ENCODE measurements at places on chromosomes 13 and 19.

DNA sequence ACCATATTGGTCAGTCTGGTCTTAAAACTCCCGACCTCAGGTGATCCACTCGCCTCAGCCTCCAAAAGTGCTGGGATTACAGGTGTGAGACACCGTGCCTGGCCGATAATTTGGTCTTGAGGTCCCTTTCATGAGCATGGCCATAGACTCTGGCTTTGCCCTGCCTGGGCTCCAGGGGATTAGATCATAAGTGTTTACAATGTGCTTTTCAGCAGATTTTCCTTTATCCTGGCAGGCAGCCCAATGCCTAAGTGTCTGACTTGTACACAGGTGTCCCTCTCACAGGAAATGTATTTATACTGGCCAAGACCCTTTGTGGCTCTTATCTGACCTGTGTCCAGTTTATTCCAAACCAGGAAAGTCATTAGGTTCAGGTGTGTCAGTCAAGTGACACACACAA lies 15.9 kb downstream of the BCAM start:
- DNase-seq, result no peak

DNA sequence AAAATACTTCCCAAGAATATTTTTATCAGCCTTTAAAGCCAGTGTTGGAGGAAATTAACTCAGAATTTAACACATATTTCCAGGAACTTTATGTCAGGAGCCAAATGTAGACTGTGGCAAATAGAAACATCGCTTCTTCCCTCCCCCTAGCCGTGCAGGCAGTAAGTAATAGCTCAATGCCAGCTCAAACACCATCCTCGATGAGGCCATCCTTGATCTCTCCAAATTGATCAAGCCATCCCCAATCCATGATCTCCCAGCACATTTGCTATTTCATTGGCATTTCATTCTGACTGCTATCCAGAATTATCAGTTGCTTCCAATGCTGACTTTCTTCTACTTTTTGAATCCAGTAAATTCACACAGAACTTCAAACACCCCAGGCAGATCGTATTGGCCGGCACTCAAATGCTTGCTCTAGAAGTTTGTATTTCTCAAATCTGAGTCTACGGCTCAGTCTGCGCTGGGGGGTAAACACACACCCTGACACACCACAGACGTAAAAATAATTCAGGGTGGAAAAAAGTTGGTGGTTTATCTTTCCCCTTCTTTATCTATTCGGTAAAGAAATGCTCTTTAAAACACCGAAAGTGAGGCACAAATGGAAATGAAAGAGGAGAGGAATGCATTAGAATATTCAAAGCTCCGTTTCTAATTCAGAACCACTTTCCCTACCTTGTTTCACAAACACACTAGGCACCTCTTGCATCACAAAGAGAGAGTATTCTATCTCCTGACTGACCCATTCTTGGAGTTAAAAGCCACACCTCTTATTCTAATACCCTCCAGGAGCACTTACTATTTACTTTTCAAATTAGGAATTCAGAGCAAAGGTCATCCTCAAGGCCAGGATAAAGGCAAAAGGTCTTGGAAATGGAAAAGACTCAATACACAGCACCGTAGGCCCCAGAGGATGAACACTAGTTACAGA lies 991 bp downstream of the OBI1 start:
- DNase-seq, result peak; percentile 20

GRCh38 chr19:46564701-46565100 lies 36.4 kb upstream of the CALM3 start:
- DNase-seq, result no peak

DNA sequence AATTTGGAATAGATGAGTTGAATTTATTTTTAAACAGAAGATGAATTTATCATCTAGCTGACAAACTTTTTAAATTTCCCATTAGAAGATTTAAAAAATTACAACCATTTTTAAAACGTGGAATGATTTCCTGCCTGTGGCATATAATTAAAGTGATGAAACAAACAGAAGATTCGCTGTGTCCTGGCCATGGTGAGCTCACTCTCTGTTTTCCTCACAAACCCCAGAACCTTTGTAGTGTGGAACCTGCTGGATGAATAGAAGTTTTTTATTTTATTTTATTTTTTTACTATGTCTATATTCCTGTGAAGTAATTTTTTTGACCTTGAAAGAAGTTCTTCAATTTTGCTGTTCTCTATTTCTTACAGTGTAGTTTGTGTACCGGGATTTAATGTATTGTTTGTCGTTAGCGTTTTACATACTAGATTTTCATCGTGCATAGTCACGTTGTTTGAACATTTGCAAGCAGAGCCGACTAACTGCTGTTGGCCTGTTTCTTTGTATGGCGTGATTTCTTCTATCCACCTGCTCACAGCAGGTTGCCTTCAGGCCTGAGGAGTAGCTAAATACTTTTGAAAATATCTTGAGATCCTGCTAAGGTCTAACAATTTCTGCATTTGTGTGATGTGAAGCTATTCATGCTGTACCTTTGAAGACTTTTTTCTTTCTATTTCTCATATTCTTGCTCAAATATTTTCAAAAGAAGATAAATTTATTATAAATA lies 149.2 kb downstream of the GGACT start:
- no peak for DNase-seq

DNA sequence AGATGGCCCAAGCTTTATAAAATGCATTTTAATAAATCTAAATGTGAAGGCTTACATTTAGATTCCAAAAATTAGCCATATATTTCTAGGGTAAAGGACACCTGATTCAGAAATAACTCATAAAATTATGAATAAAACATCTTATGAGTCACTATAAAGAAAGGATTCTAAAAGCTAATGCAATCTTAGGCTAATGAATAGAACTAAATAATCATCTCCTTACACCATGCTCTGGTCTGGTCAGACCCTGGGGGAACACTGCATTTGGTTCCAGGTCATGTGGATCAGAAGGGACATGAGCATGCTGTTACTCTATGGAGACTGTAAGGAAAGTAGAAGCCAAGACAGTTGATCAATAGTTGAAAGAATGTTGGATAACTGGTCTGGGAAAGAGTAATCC lies 370.4 kb downstream of the NDFIP2 start:
- no peak for DNase-seq

DNA sequence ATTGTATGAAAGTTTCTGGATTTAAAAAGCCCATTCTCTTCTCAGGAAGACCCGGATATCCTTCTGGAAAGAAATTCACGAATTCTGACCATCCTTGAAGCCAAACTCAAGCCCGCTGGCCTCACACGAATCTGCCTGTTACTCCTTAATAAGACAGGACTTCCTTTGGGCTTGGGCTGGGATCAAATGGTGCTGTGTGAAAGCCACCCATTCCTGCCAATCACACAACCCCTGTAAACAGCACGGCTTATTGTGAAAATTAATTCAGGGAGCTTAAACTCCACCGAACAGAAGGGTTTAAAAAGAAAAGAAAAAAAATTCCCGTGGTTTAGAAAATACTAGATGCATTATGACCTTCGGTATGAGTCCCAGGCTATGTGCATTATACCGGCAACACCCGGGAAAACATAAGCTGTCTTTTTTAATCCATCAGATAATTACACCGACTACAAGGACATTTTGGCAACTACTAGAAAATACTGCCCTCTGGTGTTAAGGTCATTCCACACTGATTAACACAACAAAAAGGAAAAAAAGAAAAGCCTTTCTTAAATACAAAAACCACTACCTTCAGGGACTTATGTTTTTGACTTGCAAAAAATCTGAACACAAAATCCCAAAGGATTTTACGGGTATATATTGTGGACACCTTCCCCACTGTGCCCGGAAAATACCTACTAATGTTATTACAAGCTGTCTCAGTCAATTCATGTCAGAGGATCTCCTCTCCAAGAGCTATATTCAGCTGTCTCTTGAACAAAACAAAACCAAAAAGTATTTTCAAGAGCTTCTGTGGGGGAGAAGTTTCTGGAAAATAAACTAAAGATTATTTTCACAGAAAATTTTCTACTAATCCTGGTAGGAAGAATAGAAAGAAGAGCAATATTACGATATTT lies 76.0 kb upstream of the LSM14A start:
- no peak for DNase-seq

- no peak for DNase-seq
Measured at GRCh38 chr13:51156648-51157047, 45.6 kb upstream of the C13orf42 start.

GRCh38 chr13:113863524-113864272 lies at the start of gene GAS6:
TSS of gene GAS6 (minus strand) at chr13:113864076. CDS start at chr13:113863920, 156 bp downstream.
- no peak for DNase-seq

DNA sequence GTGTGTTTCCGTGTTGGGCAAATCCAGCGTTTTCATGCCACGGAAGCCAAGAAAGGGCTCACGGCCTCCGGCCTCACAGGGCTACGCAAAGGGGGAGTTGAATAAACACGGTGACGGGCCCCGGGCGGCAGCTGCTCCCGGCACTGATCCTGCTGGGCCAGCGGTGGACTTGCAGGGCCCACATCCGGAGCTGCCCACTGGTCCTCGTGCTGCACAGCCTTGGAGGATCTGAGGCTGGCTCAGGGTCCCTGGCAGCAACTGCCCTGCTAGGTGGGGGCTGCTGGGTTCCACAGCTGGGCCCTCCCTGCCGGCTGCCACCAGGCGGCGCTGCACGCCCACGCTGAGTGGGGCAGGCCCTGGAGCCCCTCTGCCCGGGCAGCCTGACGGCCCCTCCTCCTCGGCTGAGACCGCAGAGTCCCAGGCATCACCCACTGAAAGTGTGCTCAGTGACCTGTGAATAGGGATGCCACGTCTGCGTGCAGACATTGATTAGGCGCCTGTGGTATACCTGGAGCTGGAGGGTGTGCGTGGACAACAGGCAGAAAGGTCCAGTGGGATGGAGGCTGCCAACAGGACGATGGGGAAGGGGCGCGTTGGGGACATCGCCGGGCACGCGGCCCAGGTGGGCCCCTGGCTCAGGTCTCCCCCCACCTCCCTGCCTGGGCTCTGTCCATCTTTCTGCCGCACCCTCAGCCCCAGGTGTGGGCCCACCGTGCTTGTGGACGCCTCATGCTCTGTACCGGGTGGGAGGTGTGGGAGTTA lies 5.3 kb upstream of the HCN2 start:
- peak; percentile 80 for DNase-seq

- DNase-seq, result no peak
Measured at GRCh38 chr13:45436332-45436731, 18.2 kb upstream of the SLC25A30 start.

DNA sequence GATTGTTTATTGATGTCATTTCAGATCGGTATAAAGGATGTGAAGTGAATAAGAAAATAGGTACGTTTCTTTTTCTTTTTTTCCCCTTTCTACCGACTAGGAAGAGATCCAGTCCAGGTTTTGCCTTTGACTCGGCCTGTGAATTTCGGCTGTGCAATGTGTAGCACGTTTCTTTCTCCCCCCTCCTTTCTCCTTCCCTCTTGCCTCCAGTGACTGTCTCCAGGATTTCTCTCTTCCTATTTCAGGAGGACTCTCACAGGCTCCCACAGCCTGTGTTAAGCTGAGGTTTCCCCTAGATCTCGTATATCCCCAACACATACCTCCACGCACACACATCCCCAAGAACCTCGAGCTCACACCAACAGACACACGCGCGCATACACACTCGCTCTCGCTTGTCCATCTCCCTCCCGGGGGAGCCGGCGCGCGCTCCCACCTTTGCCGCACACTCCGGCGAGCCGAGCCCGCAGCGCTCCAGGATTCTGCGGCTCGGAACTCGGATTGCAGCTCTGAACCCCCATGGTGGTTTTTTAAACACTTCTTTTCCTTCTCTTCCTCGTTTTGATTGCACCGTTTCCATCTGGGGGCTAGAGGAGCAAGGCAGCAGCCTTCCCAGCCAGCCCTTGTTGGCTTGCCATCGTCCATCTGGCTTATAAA lies at the start of gene GPC6:
Gene GPC6, plus strand, starts transcription at position 185 of the 657 bp plus-strand sequence.
- DNase-seq, result no peak

DNA sequence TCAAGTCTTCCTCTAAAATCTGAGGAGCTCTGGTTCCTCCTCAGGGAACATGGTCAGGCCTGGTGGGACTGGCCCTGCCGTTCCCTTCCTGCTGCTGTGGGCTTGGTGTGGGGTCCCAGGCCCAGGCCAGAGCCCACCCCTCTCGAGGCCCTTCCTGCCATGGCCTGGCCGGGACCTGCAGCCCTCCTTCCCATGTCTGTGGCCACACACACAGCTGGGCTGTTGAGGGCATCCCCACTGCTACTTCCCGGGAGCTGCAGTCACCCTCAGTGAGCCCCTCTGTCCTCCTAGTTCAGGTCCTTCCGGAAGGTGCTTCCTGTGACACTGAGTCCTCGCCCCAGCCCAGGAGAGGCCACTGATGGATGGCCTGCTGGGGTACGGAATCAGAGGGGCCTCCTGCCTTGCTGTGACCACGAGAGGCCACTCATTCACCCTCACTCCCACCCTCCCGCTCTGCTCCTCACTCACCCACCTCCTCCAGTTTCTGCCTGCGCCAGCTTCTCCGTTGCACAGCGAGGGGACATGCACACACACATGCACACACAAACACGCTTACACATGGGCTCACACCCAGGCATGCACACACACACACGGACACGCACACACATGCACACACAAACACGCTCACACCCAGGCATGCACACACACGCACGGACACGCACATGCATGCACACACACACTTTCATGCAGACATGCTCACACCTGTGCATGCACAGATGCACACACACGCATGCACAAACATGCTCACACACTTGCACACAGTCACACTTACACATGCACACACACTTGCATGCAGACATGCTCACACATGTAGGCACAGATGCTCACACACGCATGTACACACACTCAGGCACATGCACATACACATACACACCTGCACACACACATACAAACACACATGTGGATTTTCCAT lies 7.3 kb upstream of the MCF2L start:
- no peak for DNase-seq

- no peak for DNase-seq
Measured at GRCh38 chr19:7748171-7748570, 837 bp upstream of the CD209 start.

- DNase-seq, result no peak
Measured at GRCh38 chr19:33275933-33276619, 26.3 kb downstream of the CEBPA start.

- DNase-seq, result no peak
Measured at GRCh38 chr13:32984857-32985626, 31.2 kb upstream of the KL start.

DNA sequence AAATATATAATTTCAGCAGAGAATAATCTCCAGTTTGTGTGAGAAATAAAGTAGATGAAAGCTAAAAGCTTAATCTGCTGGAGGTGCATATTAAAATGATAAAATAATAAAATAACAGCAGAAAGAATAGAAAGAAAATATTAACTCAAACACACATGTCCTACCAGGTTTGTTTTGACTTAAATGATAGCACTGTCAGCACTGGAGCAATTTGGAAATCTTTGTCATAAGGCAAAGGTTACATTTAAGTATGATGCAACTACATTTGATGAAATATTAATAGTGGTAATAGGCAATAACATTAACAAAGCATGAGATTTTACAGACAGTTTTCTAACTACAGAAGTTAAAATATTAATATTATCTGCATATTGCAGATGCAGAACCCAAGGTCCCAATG lies 2380.1 kb downstream of the PCDH9 start:
- no peak for DNase-seq

GRCh38 chr13:29484796-29485195 lies 110.7 kb downstream of the SLC7A1 start:
- DNase-seq, result no peak

GRCh38 chr19:47152632-47153031 lies 22.0 kb downstream of the SAE1 start:
- DNase-seq, result no peak

- DNase-seq, result no peak
Measured at GRCh38 chr13:99656844-99657381, 155.6 kb downstream of the TM9SF2 start.
